ENCODE measurements at places on chromosomes 1 and 21.

GRCh38 chr1:172662464-172663109 is 3.7 kb downstream of the FASLG start:
- DNase-seq, result no peak

- DNase-seq, result no peak
These were observed 39.3 kb downstream of the BRINP2 start for GRCh38 chr1:177210071-177210470.

DNA sequence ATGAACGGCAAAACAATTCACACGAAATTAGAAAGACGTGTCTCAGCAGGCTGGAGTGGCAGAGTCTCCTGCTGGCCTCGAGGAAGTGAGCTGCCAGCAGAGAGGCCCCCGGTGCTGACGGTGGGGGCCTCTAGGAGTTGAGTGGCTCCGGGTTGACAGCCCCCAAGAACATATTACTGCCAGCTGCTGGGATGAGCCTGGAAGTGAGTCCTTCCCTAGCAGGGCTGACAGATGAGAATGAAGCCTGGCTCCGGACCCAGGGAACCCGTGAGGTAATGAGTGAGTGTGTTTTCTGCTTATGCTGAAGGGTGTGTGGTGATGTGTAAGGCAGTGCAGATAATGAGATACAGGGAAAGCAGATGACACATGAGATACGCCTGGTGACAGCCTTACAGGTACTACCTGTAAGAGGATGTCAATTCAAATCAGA is 23.5 kb upstream of the LRRC47 start:
- peak; percentile 80 for DNase-seq

GRCh38 chr1:91476533-91477217 is 24.0 kb upstream of the CDC7 start:
- DNase-seq, result no peak

DNA sequence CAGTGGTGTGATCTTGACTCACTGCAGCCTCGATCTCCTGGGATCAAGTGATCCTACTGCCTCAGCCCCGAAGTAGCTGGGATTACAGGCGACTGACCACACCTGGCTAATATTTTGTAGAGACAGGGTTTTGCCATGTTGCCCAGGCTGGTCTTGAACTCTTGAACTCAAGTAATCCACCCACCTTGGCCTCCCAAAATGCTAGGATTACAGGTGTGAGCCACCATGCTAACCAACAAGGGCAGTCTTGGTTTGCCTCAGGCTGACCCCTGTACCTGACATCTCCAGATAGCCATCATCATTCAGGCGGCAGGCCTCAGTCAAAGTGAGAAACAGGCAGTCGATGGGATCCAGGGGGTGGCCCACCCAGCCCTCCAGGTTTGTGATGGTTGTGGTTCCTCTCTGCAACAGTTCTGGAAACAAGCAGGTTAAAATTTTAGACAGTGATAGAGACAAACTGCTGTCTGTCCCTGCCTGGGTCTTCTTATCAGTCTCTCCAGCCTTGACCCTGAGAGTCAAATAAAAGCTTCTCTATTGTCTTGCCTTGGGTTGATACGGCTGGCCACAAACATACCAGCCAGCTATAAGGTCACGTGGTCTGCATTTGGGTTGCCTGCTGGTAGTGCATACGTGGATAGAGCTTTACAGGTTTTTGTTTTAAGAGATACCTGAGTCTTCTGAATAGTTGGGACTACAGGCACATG is 26.8 kb downstream of the UROD start:
- no peak for DNase-seq

DNA sequence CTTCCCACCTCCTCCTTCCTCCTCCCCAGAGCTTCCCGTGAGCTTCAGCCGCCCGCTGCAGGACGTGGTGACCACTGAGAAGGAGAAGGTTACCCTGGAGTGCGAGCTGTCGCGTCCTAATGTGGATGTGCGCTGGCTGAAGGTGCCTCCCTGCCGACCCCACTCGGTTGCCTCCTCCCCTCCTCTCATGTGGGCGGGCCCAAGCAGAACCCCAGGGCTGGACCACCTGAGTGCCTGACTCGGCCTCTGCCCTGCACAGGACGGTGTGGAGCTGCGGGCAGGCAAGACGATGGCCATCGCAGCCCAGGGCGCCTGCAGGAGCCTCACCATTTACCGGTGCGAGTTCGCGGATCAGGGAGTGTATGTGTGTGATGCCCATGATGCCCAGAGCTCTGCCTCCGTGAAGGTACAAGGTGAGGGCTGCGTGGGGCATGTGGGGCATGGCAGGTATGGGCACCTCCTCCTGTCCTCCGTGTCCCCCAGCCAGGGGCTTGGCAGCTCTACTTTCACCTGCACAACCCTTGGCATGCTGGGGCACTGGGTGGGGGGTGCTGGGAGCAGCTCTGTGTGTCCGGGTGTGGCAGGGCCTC is 69.2 kb downstream of the OBSCN start:
- DNase-seq, result no peak

DNA sequence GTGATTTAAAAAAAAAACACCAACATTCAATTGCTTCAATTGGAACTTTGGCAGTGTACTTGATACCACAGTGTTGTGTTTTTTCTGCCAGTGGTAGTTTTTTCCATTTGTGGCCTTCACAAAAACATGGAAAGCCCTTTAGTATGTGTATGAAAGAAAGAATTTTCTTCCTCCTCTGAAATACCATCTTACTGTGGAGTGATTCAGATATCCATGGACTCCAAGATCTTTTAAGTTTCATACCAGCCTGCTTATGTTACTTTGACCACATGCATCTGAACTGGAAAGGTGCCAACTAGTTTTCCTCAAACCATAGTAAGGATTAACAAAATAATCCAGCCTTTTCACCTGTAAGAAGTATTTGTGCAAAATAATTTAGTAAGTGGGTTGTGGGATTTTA is 3.4 kb downstream of the PPP2R5A start:
- DNase-seq, result peak; percentile 17

GRCh38 chr1:70499695-70500094 is 88.6 kb downstream of the CTH start:
- no peak for DNase-seq

DNA sequence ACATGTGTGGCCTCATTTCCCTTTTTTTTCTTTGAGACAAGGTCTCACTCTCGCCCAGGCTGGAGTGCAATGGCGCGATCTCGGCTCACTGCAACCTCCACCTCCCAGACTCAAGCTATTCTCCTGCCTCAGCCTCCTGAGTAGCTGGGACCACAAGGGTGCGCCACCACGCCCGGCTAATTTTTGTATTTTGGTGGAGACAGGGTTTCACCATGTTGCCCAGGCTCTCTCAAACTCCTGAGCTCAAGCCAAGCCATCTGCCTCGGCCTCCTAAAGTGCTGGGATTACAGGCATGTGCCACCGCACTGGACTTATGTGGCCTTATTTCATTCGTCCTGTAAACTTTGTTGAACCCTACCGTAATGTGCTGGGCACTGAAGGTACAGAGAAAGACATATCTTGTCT is 569 bp upstream of the WARS2 start:
- peak; percentile 59 for DNase-seq

- DNase-seq, result peak; percentile 54
These were observed 32.2 kb downstream of the HSPG2 start for GRCh38 chr1:21904704-21905520.

DNA sequence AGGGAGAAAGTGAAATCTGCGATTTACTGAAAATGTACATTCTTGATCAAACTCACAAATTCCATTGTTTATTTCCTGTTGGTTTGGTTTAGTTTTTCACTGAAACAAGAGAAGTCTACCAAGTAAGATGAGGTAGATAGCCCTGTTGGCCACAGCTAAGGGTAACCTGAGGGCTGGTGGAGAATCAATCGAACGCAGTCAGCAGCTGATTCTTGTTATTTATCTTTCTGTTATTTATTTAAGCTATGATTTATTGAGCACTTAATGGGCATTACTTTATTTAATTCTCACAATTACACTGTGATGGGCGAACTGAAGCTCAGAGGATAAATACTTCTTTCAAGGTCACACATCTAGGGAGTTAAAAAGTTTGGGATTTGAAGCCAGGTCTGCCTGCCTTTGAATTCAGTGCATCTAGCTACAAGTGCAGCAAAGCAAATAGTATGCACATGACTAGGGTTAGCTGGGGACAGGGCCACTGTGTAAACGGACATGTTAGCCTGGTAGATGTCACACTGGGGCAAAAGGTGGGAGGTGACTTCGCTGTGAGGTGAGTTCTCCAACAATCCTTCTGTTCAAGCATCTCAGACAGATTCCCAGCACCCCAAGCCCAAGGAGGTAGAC is 106.5 kb upstream of the GADD45A start:
- no peak for DNase-seq

- DNase-seq, result no peak
These were observed 6.0 kb downstream of the S100A9 start for GRCh38 chr1:153363641-153364040.

GRCh38 chr1:165284454-165284853 is 72.1 kb downstream of the LMX1A start:
- DNase-seq, result no peak

DNA sequence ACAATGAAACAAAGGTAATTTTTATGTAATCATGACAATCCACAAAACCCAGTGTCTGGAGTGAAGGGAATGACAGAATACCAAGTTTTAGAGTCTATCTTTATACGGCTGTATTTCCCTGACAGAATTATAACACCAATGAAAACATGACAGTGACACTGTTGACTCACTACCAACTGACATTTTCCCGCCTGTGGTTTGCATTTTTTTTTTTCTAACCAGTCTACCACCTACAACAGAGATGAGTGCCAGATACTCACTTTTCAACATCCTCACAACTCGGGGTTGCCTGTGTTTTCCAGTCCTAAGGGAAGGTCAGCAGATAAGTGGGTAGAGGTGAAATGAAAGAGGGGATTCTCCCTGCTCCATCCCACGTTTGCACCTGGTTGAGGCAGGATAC is 118.9 kb downstream of the KCNJ6 start:
- DNase-seq, result no peak

- peak; percentile 76 for DNase-seq
These were observed 151.0 kb downstream of the CDC7 start for GRCh38 chr1:91651661-91652071.

- DNase-seq, result peak; percentile 55
These were observed 54.7 kb downstream of the APP start for GRCh38 chr21:26115899-26116298.

DNA sequence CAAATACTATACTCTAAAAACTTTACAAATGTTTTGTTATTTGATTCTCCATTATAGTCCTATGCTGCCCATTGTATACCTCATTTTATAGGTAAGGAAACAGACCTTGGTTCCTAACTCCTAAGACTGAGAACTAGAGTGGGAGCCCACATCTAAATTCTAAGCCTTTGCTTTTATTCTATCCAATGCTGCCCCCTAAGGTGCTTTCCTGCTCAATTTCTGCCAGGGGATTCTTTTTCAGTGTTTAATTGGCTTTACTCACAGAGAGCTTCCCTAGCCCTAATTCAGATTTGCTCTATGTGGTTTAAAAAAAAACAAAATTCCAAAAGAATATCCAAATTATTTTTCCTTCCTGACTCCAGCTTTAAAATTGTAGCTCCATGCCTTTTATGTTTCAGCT is 64.5 kb downstream of the KIF14 start:
- DNase-seq, result no peak

GRCh38 chr1:89095737-89096136 is 30.2 kb downstream of the GBP2 start:
- no peak for DNase-seq

- no peak for DNase-seq
These were observed 2.4 kb upstream of the PTPRC start for GRCh38 chr1:198636391-198636790.

DNA sequence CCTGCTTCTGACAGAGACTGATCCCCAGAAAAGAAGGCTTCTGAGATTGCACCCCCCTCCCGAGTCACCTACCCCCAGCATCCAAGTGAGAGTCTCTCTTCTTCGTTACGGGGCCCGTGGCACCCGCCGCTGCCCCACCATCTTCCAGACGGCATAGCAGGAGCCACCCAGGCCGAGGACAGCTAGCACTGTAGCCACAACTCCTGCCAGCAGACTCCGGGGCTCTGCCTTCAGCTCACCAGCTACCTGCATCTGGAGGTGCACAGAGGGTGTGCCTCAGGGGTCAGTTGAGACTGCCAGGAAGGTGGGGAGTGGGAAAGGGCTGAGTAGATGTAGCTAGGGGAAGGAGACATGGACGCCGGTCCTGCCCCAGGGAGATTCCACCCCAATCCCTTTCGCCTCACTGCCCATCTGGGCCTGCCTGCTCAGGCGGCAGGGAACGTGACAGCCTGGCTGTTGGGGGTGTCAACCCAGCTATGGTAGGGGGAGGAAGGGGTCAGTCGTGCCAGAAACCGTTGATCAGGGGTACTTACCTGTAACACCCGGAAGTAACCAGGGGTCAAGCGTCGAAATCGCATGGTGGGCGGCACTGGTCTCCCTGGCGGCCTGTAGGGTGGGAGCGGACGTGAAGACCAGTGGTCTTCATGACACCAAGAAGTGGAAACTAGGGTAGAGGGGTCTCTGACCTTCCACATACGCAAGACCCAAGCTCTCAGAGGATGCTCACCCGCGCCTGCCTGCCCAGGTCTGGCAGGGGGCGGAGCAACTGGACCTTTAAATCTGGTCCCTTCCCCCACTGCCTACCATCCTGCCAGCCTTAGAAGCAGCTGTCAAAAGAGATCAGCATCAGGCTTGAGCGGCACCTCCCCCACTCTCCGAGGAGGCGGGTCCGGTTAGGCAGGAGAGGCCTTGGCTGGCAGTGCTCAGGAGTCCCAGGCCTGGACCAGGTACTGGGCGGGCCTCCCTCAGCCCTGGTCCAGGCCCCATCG is at the start of gene ZNF593OS:
TSS of gene ZNF593OS (minus strand) at position 749 of the 989 bp plus-strand sequence. CDS start at position 578, 171 bp downstream.
- no peak for DNase-seq

- peak; percentile 67 for DNase-seq
These were observed 2.4 kb upstream of the ELF3 start for GRCh38 chr1:202007805-202008489.

GRCh38 chr1:37441490-37441889 is 32.9 kb upstream of the ZC3H12A start:
- DNase-seq, result no peak

DNA sequence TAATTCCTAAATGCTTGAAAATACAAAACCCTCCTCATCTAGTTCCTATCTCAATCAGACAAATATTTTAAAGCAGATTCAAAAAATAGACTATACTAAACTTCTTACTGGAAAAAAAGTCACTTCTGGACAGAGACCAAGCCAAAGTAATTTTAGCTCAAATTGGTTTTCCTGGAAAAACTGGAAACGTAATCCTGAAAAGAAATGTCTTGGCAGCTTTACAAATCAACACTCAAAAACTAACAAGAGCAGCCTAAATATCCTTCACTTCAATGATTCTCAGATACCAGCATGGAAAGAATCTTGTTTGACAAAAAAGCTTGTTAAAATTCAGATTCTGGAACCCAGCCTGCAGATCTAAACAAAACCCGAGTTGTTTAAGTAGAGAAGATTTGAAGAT is 9.1 kb upstream of the GPR88 start:
- peak; percentile 83 for DNase-seq

- no peak for DNase-seq
These were observed 75.8 kb upstream of the TSPAN2 start for GRCh38 chr1:115164940-115165705.

DNA sequence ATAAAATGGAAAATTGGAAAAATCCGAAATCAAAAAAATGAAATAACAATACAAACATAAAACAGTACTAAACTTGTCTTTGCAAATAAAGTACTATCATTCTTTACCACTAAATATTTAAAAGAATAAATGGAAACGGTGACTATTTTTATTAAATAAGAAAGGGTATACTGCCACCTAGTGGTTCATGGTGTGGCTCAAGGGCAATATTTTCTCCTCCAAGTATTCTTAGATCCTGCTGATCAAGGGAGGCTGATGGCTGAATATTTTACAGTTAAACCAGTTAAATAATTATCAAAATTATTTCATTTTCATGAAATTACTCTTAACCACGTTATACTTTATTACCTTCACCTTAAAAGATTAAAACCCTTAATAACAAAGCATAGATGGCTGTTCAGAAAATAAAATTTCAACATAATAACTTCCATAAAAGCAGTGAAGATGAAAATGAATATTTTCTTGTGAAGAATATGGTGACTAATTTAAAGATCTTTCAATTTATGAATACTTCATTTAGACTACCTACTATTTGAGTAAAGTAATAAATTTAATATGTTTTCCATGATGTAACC is 1793.9 kb downstream of the NCAM2 start:
- peak; percentile 78 for DNase-seq
